ENCODE measurements at places on chromosomes 12 and 14.

DNA sequence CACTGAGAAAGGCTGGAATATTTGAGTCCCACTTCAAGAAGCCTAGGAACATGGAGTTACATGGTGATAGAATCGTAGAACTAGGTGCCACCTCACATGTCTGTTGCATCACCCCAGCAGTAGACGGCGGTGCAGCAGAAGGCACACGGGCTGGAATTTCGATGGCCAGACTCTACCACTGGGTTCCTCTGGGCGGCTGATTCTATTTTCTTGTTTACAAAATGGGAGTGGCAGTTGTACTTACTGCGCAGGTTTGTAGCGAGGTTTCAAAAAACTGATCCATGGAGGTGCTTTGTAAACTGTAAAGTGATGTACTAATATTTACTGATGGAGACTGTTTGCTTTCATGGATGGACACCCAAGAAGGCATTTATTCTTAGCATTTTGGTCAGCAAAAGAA lies 45.7 kb downstream of the WDR20 start:
- DNase-seq = no peak

- DNase-seq = no peak
These were observed 168.2 kb downstream of the AKAP6 start for GRCh38 chr14:32497248-32497647.

DNA sequence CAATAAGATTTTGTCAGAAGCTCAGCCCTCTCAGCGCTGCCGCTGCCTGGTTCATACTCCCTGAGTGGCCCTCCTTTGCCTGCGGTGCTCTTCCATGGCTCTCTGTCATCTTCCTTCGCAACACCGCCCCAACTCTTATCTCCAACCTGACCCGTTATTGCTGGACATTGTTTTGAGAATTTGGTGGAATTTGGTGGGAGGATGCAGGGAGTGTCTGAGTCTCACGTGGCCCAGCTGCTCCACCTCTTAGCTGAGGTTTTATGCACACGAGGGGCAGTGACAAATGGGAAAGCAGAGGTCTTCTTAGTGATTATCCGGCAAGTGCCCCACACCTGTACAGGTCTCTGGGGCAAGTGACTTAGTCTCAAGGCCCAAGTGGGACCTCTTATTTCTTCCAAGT lies 97.5 kb upstream of the RPH3A start:
- no peak for DNase-seq

- no peak for DNase-seq
These were observed 377.1 kb downstream of the SLC16A7 start for GRCh38 chr12:59972905-59973304.

DNA sequence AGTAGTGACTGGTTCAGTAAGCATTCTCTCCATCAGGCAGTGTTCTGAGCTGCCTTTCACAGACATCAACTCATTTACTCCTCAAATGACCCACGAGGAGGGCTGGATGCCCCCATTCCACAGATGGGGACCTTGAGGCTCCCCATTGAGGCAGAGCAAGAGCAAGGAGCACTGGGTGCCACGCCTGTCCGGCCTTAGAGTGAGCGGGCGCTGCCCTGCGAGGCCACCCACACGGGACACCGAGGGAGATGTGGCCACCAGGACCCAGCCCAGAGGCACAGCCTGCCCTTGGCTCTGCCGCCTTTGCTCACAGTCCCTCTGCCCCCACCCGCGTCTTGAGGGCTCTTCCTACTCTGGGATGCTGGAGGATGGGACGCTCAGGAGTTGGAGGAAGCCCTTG lies 3.0 kb downstream of the FBRSL1 start:
- DNase-seq = no peak

- peak; percentile 28 for DNase-seq
These were observed 4.1 kb upstream of the DYNC1H1 start for GRCh38 chr14:101960225-101960624.

DNA sequence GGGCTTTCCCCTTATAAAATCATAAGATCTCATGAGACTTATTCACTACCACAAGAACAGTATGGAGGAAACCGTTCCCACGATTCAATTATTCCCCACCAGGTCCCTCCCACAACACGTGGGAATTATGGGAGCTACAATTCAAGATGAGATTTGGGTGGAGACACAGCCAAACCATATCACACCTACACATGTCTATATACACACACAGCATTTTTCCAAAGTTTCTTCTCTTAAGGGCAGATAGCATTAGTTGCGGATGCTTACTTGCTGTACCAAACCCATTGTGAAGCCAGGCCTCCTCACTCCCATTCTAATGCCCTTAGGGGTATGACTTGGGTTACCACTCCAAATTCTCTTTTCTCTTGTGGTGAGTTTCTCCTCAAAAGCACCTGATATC lies 104.1 kb upstream of the RAP1B start:
- no peak for DNase-seq

DNA sequence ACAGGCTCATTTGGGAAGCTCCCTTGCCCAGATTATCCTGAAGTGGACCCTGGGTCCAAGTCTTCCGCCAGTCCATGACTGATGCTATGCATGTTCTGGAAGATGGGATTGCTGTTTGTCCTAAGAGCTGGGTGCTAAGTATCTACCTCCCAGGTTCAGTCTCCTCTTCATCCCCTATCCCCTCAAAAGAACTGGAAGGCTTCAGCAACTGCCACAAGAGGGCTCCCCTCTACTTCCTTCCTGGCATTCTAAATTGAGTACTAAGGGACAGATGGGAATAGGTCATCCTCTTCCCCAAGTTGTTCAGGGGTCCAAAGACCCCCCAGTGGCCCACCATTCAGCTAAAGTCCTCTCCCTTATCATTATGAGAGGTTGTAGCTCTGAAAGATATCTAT lies 9.0 kb upstream of the FKBP11 start:
- peak; percentile 6 for DNase-seq

- DNase-seq = no peak
These were observed 114.2 kb downstream of the STXBP6 start for GRCh38 chr14:24935796-24936195.

- peak; percentile 33 for DNase-seq
These were observed 185.7 kb upstream of the GRIN2B start for GRCh38 chr12:14167005-14167628.

- no peak for DNase-seq
These were observed 912.0 kb downstream of the GALC start for GRCh38 chr14:87081004-87081403.

All from NCI-H2081 (cell line).